GM19239 (cell line): ENCODE measurements at places on chromosomes 11 and 22.

- no peak for DNase-seq
These were observed 3.9 kb downstream of the SELENOH start for GRCh38 chr11:57745206-57745605.

GRCh38 chr11:118621071-118621783 is 13.8 kb downstream of the PHLDB1 start:
- DNase-seq: no peak

DNA sequence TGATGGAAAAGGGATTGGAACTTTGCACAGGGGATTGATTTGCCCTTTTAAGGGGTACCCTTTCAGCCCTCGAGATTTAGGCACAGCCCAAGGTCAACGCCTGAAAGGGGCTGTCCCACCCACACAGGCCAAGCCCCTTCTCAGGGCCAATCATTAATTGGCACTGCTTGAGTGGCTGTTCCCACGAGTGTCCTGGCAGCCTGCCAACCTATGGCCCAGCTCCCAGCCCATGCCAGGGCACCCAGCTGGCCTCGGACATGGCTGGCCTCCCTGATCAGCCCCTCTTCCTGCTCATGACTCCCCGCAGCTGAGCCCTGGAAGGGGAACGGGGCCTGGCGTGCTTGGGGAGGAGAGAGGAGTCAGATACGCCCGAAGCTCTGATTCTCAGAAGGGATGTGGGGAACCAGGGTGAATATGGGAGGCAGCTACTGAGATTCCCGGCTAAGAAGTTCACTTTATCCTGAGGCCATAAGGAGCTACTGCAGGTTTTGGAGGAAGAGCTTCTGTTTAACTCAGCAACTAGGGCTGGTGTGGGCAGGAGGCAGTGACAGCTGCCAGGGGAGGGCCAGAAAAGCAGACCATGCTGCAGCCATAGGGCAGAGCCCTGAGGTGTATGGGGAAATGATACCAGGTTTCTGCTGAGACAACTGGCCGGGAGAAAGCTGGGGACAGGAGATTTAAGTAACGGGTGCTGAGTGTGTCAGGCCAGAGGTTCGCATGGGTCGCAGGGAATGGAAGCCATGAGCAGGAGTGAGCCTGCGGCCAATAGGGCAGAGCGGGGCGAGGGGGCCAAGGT is 30.0 kb downstream of the WNT7B start:
- no peak for DNase-seq

DNA sequence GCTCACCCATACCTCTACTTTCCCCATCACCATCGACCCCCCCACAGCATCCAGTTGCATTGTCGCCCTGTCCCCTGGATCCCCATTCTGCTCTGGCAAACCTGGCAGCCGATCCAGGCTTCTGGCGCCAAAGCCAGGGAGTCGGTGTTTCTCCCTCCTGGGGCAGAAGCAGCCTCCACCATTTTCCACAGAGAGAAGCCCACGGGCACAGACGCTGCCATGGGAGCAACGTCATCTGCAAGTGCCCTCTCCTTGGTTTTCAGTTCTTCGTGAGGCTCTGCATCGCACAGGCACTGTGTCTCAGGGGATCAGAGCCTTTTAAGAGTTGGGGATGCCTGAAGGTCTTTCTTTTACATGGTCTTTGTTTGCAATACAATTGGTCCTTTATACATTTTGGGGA is 2.3 kb downstream of the YPEL4 start:
- no peak for DNase-seq

DNA sequence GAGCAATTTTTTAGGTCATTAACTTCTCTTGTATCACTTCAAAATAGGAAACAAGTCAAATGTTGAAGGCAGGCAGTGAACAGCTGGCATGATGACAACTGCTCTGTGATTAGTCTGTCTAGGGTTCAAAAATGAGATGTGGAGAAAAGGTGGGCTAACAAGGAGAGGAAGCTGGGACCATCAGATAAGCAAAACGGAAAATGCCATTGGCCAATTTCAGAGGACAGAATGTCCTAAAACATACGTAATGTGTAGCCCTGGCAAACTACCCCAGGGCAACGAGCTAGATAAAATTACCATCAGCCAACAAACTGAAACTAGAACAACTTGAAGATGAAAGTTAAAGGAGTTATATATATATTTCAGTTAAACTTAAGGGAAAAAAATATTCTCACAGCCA is 93.2 kb downstream of the RELT start:
- no peak for DNase-seq

DNA sequence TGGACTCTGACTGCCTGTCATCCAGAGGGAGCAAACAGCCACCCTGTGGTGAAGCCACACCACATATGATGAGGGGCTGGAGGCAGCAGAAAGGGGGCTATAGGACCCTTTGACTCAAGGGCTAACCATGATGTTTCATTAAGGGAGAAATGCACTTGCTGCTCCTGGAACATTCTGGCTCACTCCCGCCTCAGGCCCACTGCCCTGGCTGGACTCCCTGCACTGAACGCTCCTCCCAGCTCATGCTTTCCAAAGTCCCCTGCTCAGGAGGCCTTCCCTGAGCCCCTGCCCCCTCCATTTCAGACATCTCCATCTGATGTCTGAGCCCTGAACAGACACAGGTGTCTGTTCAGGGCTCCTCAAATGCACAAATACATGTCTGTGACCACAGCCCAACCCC is 69.1 kb downstream of the CDKN1C start:
- DNase-seq: no peak

- no peak for DNase-seq
These were observed 177.2 kb downstream of the SHANK2 start for GRCh38 chr11:71075116-71075720.

DNA sequence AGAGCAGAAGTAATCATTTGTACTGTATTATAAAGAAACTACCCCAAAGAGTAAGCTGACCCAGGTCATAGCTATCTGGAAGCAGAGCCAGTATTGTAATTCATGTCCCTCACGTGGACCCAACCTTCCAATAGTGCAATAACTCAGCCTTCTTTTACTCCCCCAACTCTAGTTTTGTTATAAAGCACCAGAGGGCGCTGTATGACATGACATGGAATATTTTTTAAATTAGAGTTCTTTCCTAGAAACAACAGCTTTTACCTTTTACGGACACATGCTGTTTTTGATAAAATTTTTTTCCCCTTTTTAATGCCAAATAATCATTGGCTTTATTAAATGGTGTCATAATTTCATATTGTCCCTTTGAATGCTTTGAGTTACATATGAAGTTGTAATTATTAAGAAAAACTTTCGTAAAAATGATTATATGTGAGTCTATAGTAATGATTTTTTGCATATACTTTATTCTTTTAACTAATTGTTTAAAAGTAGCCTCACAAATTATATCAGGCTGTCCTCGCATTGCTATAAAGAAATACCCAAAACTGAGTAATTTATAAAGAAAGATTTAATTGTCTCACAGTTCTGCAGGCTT is 76.9 kb downstream of the DKK3 start:
- no peak for DNase-seq

DNA sequence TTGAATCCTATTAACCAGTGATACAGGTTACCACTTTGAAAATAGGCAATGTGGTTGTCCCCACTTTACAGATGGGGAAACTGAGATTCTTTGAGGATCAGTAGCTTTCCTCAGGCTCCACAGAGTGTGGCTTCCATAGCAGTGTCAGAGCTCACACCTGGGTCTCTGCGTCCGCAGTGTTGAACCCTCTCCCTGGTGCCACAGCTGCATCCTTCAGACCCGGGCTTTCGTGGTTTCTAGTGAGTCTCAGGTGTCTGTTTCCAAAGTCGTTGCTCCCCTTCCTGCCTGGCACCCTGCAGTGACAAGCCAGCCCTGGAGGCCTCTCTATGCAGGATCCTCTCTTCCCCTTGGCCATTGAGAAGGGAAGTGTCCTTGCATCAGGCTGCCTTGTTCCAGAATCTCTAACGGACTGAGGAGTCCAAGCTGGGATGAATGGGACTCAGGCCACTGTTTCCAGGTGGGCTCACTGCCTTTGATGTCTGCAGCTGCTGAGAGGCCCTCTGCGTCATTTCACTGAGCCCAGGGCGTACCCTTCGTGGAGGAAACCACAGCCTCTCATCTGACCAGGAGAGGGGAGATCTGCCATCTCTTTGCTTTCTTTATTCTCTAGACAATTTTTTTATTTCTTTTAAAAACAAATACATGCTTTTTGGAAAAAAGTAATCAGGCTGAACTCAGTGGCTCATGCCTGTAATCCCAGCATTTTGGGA is 48.4 kb upstream of the MICAL2 start:
- no peak for DNase-seq

DNA sequence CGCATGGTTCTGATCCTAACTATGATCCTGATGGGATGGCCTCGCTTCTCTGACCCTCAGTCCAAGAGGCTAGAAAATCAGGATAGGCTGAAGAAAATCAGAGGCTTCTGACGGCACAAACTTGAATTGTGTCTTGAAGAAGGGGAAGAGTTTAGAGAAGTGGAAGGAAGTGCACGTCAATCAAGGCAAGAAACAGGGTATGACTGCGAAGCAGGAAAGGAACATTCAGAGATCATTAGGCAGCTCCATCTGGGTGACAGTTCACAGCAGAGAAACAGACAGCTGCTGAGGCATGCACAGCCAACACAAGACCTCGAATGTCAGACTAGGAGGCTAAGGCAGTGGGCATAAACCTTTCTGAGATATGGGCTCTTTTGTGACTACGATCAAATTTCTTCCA is 29.3 kb downstream of the CLPB start:
- DNase-seq: no peak

- peak; percentile 26 for DNase-seq
These were observed 174.2 kb downstream of the ETS1 start for GRCh38 chr11:128412847-128413791.

DNA sequence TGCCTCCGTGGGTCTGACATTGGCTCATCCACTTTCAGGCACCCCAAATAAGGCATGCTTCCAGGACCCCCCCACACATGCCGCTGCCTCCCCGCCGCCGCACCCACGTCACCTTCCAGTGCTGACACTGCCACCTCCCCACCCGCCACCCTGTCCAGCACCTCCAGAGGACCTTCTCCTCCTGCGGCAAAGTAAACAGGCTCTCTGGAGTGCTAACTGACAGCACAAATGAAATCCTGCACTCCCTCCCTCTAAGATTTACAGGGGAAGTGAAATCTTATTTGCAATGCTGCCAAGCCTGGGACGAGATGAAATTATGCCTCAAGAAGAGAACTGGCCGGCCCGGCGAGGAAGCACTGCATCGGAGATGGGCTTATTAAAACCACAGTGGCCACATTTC is 35.3 kb downstream of the MACROD1 start:
- DNase-seq: no peak

GRCh38 chr22:20279662-20280134 is 11.6 kb upstream of the RTN4R start:
- no peak for DNase-seq

DNA sequence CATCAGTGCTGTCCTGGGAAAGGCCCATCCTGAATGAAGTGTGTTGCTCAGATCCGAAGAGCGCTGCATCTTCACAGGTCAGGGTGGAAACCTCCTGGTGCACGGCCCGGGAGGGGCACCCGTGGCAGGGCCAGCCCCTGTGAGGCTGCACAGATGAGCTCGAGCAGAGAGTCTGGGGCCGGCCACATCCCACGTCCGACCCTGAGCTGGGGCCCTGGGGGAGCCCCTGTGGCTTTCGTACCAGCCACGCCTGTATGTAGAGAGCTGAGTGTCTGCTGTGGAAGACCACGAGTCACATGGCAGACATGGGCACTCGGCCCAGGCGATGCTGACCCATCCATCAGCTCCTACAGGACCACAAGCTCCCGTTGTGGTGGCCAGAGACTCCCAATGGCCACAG is 24.9 kb upstream of the SEPTIN5 start:
- DNase-seq: no peak

DNA sequence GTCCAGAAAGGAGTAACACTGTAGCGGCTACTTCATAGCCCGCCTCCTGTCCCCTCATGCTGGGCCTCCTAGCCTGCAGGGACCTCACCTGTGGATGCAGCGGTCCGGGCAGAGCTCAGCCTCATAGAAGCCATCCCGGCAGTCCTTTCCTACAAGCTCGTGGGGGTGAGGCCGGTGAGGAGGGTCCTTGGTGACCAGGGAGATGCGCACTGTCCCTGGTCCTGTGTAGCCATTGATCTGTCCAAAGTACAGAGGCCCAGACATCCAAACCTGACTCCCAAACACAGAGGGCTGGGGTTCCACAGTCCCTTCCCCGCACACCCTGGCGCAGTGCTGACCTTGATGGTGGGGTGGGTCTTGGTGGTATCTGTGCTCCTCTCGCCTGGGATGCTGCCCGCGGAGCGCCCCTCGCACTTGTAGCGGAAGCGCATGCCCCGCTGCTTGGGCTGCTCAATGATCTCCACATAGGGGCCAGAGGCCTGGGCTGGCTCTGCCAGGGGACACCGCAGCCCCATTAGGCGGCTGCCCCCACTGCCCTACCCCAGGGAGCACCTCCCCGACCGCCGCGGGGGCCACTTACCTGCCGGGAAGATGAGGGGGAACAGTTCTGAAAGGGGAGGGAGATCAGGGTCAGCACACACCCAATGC is 993 bp downstream of the RELA start:
- no peak for DNase-seq

- no peak for DNase-seq
These were observed 325.4 kb upstream of the CCDC90B start for GRCh38 chr11:83611600-83611999.

DNA sequence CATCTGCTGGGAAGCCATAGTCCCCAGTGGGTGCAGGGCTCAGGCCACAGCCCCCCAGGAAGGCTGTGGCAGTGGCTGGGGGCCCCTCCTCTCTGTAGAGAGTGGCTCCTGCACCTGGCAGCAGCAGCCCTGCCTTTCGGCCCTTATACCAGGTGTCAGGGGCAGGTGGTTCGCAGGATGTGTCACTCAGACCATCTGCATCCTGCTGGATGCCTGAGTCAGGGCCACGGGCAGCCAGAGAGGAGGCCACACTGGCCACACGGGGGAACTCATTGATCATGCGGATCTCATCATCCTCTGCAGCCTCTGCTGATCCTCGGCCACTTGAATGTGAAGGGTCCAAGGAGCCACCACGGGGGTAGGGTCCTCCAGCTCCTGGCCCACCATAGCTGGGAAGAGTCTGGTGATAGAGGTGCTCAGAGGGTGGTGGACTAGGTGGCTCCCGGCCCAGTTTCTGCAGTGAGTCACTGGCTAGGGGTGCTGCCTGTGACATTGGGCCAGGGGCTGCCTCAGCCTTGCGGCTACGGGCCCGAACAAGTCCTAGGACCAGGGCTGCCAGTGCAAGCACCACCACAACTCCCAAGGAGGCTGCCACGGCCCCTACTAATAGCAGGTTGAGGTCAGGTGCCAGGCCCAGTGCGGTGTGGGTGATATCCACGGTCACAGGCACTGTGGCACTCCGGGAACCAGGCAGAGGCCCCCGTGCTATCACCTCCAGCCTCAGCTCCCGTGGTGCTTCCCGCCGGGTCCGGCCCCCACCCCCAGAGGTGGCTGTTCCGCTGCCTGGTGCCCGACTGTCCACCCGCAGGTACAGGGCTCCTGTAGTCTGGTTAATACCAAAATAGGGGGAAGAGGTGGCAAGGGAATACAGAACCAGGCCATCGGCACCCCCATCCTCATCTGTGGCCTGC is 3.3 kb upstream of the TPP1 start:
- DNase-seq: no peak

DNA sequence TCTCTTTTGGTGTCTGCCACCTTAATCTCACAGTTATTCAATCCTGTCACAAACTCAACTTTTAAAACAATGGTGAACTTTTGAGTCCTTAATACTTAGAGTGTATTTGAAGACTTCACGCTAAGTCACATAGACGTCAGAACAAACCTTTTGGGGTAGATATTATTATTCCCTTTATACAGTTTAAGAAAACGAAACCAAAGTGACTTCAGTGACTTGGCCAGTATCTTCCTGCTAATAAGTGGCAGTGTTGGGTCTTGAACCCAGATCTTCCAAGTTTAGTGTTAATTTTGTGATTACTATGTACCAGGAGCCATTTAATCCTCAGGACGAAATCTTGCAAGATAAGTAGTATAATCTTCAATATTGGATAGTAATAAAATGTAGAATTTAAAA is 691 bp downstream of the CEP295 start:
- no peak for DNase-seq

- no peak for DNase-seq
These were observed 26.8 kb downstream of the LIF start for GRCh38 chr22:30219668-30220278.
